Hypothalamus (tissue), 51 donors: ENCODE measurements at places on chromosomes 3 and 15.

DNA sequence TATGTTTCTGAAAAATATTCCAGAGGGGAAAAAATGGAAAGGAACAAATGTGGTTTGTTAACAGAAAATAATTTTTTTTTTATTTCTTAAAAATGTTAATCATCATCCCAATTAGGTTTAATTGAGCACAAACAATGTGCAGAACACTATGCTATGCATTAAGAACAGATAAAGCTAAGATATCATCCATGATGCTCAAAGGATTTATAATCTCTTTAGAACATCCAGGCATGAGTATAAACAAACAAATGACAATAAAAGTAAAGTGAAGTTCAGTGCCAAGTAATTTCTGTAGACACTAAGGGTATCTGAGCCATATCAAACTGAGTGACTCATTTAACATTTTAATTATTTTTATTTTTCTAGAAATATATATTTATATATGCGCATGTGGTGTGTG is 732.2 kb downstream of the NAALADL2 start:
- DNase-seq = no peak

DNA sequence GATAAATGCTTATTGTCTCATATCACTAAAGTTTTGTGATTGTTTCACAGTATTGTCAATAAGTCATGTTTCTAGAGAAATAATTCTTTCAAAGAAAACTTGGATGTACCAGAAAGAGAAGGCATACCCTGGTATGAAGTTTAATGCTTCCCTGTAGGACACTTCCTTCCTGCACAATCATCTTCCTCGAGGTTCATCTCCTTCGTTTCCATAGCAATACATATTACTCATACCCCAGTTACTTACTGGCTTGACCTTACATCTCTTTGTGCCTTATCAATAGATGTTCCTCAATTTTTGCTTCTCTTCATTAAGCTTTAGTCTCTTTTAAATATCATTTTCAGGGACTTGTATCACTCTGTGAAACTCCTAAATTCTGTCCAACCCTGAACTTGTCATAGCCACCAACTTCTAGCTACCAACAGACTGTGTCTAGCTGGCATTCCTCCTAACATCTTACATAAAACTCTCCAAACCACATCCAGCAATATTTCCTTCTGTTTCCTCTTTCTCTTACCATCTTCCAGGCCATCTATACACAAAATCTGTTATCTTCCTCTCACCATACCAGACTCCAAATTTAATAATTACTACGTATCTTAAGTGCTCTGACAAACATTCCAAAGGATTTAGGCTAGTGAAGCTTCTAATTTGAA is 134.3 kb downstream of the GADL1 start:
- DNase-seq = no peak

DNA sequence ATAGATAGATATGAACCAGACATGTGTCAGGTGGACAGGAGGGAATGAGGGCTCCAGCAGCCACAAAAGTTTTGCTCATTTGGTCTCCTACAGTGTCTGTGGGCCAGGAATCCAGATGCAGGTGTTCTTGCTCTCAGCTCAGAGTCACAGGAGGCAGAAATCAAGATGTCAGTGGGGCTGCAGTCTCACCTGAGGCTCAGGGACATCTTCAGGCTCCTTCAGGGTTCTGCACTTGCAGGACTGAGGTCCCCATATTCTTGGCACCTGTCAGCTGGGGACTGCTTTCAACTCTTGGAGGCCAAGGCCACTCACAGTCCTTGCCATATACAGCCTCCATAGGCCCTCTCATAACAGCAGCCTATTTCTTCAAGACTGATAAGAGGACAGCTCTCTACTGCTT is 57.3 kb downstream of the PGPEP1L start:
- no peak for DNase-seq

DNA sequence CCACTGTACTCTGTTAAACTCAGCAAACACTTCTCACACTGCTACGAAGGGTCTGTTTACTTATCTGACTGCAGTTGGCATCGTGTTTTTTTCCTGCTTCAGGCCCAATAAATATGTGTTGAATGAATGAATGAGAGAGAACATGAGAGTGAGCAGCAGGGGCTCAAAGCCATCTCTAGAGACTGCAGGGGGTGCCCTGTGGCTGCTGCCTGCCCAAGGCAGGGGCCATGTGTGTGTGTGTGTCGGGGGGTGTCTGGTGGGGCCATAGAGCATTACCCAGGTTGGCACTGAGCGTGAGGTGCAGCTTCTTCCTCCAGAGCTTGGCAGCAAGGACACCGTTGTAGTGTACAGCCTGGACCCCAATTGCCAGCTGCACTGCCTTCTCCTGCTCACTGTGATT is 14.8 kb downstream of the EPB42 start:
- no peak for DNase-seq

DNA sequence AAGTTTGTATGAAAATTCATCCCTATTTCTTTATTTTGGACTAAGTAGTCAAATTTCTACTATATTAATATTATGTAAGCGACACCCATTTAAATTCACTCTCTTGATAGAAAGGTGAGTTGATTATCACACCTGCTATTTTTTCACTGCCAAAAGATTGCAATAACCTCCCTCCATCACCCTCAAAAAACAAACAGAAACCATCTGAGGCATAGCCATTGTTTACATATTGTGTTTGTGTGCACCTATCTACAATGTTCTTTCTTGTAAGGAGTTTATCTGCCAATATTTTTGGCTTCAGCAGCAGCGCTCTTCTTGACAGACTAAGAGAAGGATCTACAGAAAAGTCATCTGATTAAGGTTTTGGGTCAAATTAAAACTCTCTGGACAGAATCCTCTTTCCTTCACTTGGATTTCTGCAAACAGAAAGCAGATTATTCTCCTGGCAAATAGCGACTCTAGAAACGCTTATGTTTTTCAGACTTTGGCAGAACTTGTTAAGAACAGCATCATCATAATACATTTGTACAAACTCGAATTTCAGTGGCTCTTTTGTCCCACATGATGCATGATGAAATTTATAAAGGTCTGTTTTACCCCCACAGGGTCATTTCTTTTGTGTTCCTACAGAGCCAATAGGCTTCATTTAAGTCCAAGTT is 48.6 kb downstream of the KCNMB2 start:
- no peak for DNase-seq

DNA sequence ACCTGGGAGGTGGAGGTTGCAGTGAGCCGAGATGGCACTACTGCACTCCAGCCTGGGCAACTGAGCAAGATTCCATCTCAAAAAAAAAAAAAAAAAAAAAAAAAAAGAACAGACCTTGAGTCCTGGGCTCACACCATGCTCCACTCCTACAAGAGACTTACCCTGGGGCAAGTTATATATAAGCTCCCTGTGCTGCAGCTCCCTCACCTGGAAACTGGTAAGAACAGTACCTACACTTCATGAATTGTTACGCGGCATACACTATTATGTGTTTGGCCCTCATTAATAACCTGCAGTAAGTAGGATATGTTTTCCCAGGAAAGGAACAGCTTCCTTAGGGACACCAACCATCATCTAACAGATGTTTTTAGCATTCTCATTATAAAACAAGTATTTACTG is 119.6 kb downstream of the FMN1 start:
- DNase-seq = no peak

GRCh38 chr3:154690413-154690812 is 260.4 kb upstream of the GPR149 start:
- no peak for DNase-seq

DNA sequence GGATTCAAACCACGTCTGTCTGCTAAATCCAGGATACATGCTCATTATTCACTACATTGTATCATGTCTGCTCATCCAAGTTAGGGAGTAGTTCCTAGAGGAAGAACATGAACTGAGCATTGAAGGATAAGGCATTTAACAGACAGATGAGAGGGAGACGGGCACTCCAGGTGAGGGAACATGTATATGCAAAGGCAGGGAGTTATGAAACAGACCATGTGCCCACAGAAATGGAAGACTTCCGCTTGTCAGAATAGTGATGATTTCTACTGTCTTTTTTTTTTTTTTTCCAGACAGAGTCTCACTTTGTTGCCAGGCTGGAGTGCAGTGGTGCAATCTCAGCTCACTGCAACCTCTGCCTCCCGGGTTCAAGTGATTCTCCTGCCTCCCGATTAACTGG is 5.0 kb upstream of the NDUFAF1 start:
- no peak for DNase-seq

GRCh38 chr3:133674290-133674919 is 12.7 kb upstream of the TOPBP1 start:
- peak; percentile 26 for DNase-seq

GRCh38 chr3:105366326-105367062 is at the start of gene ALCAM:
ALCAM (plus strand) TSS chr3:105366909.
- DNase-seq = peak; percentile 66

DNA sequence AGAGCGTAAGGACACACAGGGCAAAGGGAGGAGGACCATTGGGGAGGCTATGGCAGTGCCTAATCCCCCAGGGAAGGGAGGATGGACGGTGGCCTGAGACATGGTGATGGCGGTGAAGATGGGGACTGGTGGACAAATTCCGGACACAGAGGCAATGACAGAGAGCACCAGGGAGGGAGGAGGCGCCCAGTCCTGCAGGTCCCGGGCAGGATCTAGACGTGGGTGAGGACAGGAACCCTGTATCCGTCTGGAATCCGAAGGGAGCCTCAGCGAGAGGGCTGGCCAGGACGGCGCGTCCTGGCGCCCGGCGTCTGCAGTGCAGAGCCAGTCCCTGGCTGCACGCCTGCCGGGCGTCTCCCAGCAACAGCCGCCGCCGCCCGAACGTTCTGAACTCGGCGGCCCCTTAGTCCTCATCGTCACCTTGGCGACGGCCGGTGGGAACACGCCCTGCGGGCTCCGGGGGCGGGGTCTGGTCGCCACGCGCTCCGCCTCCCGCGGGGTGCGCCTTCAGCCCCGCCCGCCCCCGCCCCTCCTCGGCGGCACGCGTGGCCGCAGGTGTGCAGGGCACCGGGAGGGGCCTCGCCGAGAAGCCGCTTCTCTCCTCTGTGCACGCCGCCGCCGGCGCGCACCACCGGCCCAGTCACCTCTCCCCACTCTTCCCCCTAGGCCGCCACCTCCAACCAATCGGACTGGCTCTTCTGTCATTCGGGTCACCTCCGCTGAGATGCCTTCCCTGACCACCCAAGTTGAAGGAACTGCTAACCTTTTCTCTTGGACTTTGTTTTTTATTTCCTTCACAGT is 11.6 kb downstream of the XIRP1 start:
- peak; percentile 81 for DNase-seq

- DNase-seq = no peak
These were observed 8.7 kb downstream of the FOXL2 start for GRCh38 chr3:138938056-138938876.

GRCh38 chr15:85543741-85544155 is 163.3 kb downstream of the AKAP13 start:
- no peak for DNase-seq

- DNase-seq = no peak
These were observed 102.4 kb upstream of the HACD2 start for GRCh38 chr3:123687286-123687685.

GRCh38 chr3:27533718-27534573 is 49.8 kb upstream of the SLC4A7 start:
- DNase-seq = no peak

- no peak for DNase-seq
These were observed 29.9 kb upstream of the RNU6-1 start for GRCh38 chr15:67869701-67870100.

- no peak for DNase-seq
These were observed 130.9 kb upstream of the IQSEC1 start for GRCh38 chr3:13204177-13204581.
